Ovary (tissue), 10 donors: ENCODE measurements at places on chromosomes 2 and 18.
A peak's percentile ranks its signal among the peaks of the same experiment; 100 is the strongest.

- H3K36me3 ChIP-seq: no peaks in the 10 kb centered on the region
- H3K27me3 ChIP-seq: no peaks in the 10 kb centered on the region
- no peak overlapping the region for H3K4me3 ChIP-seq
- no peak for DNase-seq
- no peaks in the 10 kb centered on the region for H3K4me1 ChIP-seq
Observed at GRCh38 chr2:18971628-18972027, 382.3 kb upstream of the NT5C1B start.

DNA sequence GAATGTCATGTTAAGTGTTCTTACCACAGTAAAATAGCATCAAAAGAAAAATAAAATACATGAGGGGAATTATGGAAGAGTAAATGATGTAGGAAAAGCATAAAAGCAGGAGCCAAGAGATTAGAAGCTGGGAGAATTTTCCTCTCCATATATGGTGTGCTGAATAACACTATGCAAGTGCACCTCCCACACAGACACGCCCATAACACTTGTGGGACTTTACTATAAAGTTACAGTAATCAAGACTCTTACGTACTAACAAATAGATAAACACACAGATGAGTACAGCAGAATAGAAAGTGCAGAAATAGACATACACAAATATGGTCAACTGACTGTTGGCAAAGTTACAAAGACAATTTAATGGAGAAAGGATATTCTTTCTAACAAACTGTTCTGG, 16.0 kb upstream of the SPHKAP start:
- no peak for DNase-seq
- H3K4me1 ChIP-seq: no peaks in the 10 kb centered on the region
- no peak overlapping the region for H3K4me3 ChIP-seq
- no peaks in the 10 kb centered on the region for H3K36me3 ChIP-seq
- H3K27me3 ChIP-seq: no peaks in the 10 kb centered on the region
- no peak overlapping the region for H3K27ac ChIP-seq

DNA sequence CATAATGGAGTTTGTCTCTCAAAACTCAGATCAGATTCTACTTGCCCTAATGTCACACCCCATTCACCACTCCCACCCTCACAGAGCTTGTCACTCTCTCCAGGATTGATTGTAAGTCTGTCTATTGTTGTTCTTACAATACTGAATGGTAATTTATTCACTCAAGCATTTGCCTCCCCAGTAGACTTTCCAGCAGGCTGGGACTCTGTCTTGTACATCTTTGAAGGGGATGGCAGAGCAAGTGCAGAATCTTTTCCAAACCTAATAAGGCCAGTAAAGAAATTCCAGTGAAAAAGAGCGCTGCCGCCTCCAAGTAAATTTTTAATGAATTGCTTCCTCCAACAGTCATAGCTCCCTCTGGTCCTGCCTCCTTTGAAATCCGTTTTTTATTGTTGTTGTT, 56.9 kb downstream of the RBM43 start:
- no peak for DNase-seq
- no peak overlapping the region for H3K4me3 ChIP-seq
- H3K36me3 ChIP-seq: no peaks in the 10 kb centered on the region
- no peaks in the 10 kb centered on the region for H3K4me1 ChIP-seq
- no peaks in the 10 kb centered on the region for H3K27me3 ChIP-seq

DNA sequence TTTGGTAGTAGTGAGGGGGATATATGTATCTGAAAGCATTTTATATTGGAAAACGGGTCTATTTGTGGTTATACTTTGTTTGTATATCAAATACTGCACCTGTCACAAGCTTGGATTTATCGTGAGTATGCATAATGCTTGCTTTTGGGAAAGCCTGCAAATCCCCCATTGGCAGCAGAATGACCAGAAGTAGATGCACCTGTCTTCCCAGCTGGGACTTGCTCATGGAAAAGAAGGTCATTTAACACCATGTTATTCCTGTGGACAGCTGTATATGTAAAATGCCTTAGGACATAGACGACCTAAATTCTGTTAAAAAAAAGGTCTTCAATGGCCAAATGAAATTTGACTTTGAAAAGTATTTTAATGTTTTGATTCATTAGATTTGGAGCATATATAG, 599.4 kb downstream of the XIRP2 start:
- H3K36me3 ChIP-seq: no peaks in the 10 kb centered on the region
- H3K27me3 ChIP-seq: no peaks in the 10 kb centered on the region
- H3K27ac ChIP-seq: no peak overlapping the region
- H3K4me3 ChIP-seq: no peak overlapping the region
- no peak for DNase-seq

GRCh38 chr2:159922563-159922962, 124.6 kb upstream of the CD302 start:
- peaks cover 2% of the 10 kb centered on the region for H3K4me1 ChIP-seq
- H3K27ac ChIP-seq: no peak overlapping the region
- no peak for DNase-seq
- H3K4me3 ChIP-seq: no peak overlapping the region
- H3K27me3 ChIP-seq: no peaks in the 10 kb centered on the region
- no peaks in the 10 kb centered on the region for H3K36me3 ChIP-seq

GRCh38 chr2:197599285-197599965, 76.0 kb downstream of the RFTN2 start:
- no peaks in the 10 kb centered on the region for H3K27me3 ChIP-seq
- no peaks in the 10 kb centered on the region for H3K4me1 ChIP-seq
- H3K36me3 ChIP-seq: no peaks in the 10 kb centered on the region
- no peak for DNase-seq

- H3K4me1 ChIP-seq: no peaks in the 10 kb centered on the region
- H3K4me3 ChIP-seq: no peak overlapping the region
- H3K36me3 ChIP-seq: no peaks in the 10 kb centered on the region
Observed at GRCh38 chr2:102796337-102796736, 34.5 kb downstream of the TMEM182 start.

DNA sequence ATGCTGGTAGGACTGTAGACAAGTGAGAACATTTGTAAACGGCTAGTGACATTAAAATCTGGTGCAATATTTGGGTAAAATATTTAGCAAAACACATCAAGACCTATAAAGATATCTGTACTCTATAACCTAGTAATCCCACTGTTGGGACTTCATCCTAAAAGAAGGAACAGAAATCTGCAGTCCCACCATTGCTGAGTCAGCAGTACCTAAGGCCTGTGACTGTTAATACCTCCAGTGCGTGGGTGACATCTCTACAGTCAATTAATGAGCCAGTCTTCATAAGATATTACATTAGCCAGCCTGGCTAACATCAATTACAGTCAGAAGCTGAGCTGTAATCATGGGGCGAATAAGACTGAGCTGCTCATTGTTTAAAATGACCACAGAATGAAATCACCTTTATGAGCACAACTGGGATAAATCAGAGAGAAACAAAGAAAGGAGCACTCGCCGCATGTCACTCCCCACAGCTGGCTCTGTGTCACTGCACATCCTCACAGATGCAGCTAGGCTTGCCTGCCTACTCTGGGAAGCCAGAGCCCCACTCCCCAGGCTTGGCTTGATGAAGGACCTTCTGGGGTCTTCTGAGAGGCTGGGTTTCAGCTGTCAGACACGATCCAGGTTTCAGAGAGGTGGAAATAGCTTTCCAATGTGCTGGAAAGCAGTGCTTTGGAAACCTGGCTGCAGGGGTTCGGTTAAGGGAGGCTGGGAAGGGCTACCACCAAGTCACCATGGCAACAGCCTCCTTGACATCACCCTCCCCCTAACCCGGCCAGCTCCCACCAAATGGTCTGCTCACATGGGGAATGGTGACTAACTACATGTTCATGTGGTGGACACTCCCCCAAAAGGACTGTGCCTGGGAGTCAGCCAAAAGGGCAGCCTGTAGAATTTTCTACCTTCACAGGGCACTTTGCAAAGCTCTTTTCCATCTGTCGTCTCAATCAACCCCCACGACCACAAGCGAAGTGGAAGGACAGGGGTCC, 145.0 kb downstream of the ZBTB7C start:
- no peaks in the 10 kb centered on the region for H3K27me3 ChIP-seq
- no peak overlapping the region for H3K27ac ChIP-seq
- no peak for DNase-seq
- no peaks in the 10 kb centered on the region for H3K4me1 ChIP-seq

GRCh38 chr2:124035001-124035400, 9.9 kb downstream of the CNTNAP5 start:
- H3K4me1 ChIP-seq: no peaks in the 10 kb centered on the region
- no peaks in the 10 kb centered on the region for H3K36me3 ChIP-seq
- no peak overlapping the region for H3K4me3 ChIP-seq
- no peak overlapping the region for H3K27ac ChIP-seq
- H3K27me3 ChIP-seq: no peaks in the 10 kb centered on the region

GRCh38 chr2:101307950-101308431, 510 bp downstream of the RNF149 start:
- H3K4me3 ChIP-seq: peak overlapping the region; percentile 80
- peak; percentile 34 for DNase-seq
- H3K27me3 ChIP-seq: no peaks in the 10 kb centered on the region
- H3K36me3 ChIP-seq: no peaks in the 10 kb centered on the region

DNA sequence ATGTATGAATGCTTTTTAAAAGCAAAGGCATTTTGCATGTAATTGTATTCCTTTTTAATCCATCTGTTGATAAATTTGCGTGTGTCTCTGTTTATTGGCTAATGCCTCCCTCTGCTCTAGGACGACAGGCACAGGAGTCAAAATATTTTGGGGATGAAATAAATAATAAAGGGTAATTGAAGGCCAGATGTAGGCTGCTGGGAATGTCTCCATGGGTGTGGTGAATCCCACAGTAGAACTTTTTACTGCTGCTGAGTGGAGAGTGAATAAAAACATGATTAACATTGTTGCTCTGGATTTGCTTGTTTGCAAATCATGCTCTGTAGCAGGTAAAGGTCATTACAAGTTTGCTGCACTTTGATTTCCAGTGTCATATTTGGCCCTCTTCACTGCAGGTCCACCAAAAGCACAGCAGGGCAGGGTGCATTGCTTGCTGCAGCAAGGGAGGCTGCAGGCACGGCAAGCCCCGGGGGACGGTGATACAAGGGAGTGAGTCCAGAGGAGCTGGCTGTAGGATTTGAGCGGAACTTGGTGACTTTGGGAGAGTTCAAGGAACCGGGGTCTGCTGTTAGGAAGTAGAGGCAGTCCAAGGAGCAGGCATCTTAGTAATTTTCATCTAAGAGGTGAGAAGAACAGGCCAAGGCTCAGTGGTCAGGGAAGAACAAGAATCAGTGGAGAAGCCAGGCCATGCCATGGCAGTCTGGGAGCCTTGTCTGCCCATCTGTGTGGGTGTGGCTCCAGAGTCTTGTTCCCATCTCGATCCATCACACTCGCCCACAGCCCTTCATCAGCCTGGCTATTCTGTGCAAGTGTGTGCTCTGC, 201.5 kb upstream of the RAB6C start:
- H3K27ac ChIP-seq: no peak overlapping the region
- peaks cover 1% of the 10 kb centered on the region for H3K4me1 ChIP-seq
- no peak for DNase-seq
- no peaks in the 10 kb centered on the region for H3K36me3 ChIP-seq

DNA sequence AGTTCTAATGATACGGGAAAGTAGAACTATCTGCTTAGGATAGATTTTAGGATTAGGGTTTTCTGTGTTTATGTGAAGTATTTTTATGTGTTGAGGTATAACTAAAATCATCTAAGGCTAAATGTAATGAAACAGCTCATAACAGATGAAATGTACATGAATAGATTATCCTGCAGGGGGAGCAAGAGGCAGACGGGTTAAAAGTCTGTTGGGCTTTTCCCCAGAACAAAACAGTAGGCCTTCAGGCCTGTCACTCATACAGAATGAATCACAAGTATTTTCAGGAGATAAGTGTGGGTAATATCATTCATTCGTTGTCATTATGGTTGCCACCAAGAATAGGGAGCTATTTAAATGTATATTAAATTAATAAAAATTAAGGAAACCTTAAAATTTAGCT, 107.9 kb upstream of the IL1R2 start:
- no peak overlapping the region for H3K4me3 ChIP-seq
- no peaks in the 10 kb centered on the region for H3K36me3 ChIP-seq
- DNase-seq: peak; percentile 31
- no peak overlapping the region for H3K27ac ChIP-seq
- no peaks in the 10 kb centered on the region for H3K27me3 ChIP-seq

GRCh38 chr2:172836347-172836821, 100.7 kb downstream of the RAPGEF4 start:
- no peak overlapping the region for H3K4me3 ChIP-seq
- DNase-seq: no peak
- H3K27me3 ChIP-seq: no peaks in the 10 kb centered on the region
- H3K36me3 ChIP-seq: no peaks in the 10 kb centered on the region
- H3K4me1 ChIP-seq: no peaks in the 10 kb centered on the region

GRCh38 chr2:24538720-24539119, 47.7 kb downstream of the NCOA1 start:
- no peak overlapping the region for H3K4me3 ChIP-seq
- no peaks in the 10 kb centered on the region for H3K27me3 ChIP-seq
- H3K27ac ChIP-seq: no peak overlapping the region
- no peaks in the 10 kb centered on the region for H3K4me1 ChIP-seq
- H3K36me3 ChIP-seq: no peaks in the 10 kb centered on the region

- H3K27me3 ChIP-seq: no peaks in the 10 kb centered on the region
- H3K36me3 ChIP-seq: no peaks in the 10 kb centered on the region
- H3K27ac ChIP-seq: no peak overlapping the region
- no peaks in the 10 kb centered on the region for H3K4me1 ChIP-seq
- DNase-seq: no peak
- H3K4me3 ChIP-seq: no peak overlapping the region
Observed at GRCh38 chr2:128410758-128411215, 92.1 kb upstream of the HS6ST1 start.

GRCh38 chr2:151757861-151758260, 23.6 kb upstream of the NEB start:
- no peaks in the 10 kb centered on the region for H3K27me3 ChIP-seq
- H3K4me3 ChIP-seq: no peak overlapping the region
- H3K27ac ChIP-seq: no peak overlapping the region
- no peaks in the 10 kb centered on the region for H3K4me1 ChIP-seq

GRCh38 chr2:79101024-79101423, 13.2 kb upstream of the REG1B start:
- H3K36me3 ChIP-seq: no peaks in the 10 kb centered on the region
- H3K27ac ChIP-seq: no peak overlapping the region
- no peak overlapping the region for H3K4me3 ChIP-seq
- no peak for DNase-seq

DNA sequence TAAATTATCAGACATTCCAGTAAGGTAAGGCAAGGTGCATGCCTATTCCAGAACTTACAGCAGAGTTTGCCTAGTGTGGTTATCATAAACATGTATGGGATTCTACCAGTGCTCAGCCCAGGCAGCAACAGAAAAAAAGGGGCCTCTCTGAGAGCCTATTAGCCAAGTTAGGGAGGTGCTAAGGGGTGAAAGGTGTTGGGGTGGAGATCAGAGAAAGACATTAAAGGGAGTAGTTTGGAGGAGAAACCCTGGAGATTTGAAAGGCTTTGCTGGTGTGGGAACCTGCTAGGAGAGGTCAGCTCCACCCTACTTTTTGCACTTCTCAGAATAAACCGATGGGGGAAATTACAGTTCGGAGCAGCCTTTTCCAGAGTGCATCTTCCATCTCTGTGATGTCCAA, 2.9 kb downstream of the ARPC2 start:
- peaks cover 14% of the 10 kb centered on the region for H3K4me1 ChIP-seq
- no peak overlapping the region for H3K27ac ChIP-seq
- no peaks in the 10 kb centered on the region for H3K36me3 ChIP-seq

DNA sequence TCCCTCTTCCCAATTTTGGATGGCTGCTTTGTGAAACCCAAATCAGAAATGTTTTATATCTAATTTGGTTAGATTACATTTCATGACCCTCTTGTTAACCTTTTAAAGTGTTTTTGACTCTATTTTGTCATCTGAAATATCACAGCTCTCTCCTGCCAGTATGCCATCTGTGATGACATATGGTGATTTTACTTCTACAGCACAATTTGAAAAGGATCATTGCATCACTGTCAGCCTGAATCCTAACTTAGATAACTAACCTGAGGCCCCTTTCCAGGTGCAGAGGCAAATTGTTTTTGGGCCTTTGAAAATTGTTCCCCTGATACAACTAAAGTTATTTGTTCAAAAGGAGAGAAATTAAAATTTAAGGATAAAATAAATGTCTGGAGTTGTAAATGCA, 1023.4 kb upstream of the LRRTM1 start:
- H3K4me1 ChIP-seq: no peaks in the 10 kb centered on the region
- H3K27ac ChIP-seq: no peak overlapping the region
- no peak for DNase-seq
- no peaks in the 10 kb centered on the region for H3K27me3 ChIP-seq
